Eye (tissue), 1 donor: ENCODE measurements at places on chromosomes 1 and 21.

DNA sequence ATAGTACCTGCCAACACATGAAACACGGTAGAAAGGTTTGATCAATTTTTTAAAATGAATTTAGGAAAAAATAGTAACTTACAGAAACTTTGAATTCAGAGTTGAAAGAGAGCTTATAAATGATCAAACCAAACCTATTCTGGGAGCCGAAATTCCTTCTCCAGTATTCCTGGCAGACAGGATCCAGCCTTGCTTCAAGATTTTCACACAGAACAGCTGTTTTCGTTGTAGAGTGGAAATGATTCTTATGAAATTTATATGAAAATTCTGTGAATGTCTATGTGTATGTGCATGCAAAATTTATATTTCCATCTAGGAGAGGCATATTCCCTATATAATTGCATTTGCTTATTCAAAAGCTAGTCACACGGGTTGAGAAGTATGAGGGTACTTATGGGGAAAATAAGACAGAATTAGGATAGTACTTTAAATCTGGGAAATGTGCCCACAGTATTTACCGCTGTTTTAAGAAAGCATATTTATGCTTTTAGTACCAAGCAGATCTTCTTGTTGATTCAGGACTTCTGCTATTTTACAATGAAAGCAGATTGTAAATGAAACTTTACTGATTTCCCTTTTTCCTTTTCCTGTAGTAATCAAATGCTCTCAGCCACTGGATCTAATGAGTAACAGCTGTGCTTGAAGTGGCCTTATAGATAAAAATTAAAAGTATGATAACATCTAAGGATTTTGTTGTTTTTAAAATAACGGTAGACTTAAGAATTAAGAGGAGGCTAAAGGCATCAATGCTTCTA, 30.4 kb downstream of the PRRX1 start:
- DNase-seq, result no peak

GRCh38 chr1:98565951-98566350, 95.6 kb upstream of the SNX7 start:
- DNase-seq, result no peak

GRCh38 chr1:6200188-6200809, 904 bp upstream of the RPL22 start:
- DNase-seq, result no peak

- no peak for DNase-seq
Observed at GRCh38 chr1:227335242-227336020, 17.1 kb upstream of the CDC42BPA start.

DNA sequence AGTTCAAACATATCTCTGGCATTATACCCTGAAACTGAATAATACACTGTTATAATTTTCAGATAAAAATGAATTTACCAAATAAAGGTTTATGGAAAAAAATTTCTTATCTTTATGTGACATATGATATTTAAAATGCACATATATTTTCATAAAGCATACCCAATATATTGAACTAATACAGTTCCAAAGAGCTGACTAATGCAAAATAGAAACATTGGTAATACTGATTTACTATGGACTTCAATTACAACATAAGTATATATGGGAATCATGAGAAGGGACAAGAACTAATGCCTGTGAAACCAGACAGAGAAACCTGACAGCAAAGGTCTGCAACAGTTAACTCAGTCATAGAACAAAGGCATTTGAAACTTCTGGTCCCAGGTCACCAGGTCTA, 153.5 kb downstream of the DENND1B start:
- no peak for DNase-seq

GRCh38 chr1:119374208-119374874, 5.8 kb downstream of the HAO2 start:
- DNase-seq, result no peak

GRCh38 chr1:207870306-207871031, 40.5 kb downstream of the CD34 start:
- no peak for DNase-seq

- DNase-seq, result no peak
Observed at GRCh38 chr1:29362764-29363163, 126.4 kb downstream of the PTPRU start.

DNA sequence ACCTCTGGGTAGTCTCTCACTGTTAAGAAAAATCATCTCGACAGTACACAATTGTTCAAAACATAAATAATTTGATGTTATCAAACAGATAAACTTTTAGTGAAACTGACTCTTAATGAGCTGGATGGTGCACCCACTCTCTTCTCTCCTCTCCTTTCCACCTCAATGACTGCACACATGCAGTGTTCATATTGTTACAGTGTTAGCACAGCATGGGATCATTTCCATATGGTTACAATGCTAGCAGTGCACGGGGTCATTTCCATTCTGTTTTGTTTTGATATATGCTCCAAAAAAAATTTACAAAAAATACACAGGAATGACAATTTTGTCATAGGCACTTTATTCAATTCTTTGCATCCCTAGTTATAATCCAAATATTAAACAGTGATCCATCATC, 26.4 kb upstream of the RNF187 start:
- DNase-seq, result peak; percentile 51

DNA sequence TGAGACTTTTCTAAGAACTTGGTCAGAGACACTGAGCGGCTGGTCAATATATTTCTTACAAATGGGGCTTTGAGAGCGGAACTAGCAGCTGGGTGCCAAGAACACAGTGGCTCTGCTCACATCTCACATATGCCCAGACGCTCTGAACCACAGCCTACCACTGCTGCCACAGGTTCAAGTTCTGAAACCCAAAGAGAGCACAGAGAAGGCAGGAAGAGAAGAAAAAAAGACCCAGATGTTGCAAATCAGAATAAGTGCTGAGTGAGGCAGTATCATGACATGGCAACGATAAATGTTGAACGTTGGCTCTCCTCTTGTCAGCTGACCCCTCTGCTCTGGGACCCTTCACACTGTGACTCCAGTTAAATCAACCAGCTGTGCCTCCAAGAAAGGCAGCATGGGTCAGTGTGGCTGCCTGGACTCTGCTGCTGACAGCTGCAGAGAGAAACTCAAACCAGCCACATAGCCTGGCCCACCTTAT, 26.4 kb downstream of the HIVEP3 start:
- no peak for DNase-seq

DNA sequence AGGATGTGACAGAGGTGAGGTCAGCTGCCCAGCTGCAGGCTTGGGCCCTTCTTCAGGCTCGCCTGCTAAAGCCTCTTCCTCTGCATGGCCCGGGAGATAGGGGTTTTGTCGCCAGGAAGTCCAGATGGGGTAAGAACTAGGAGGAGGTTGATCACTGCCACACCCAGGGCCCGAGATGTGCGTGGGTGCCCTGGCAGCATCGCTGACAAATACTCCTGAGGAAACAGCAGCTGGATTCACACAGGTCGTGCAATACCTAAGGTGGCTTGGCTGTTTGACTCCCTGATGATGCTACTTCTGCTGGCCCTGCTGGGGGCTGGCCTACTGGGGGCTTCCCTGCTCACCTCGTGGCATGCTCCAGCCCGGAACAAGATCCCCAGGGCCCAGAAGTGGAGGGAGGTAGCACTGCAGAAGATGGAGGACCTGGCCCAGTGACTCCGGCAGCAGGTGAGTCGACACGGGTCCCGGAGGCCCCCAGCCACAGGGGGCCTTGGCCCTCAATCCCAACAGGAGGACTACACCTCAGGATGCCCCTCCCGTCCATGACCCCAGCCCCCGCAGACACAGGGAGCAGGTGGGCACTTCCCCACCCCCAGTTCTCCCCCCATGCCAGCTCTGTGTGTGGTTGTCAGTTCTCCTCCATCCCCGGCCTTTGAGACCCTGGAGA, 29.6 kb downstream of the FAAH start:
- no peak for DNase-seq

DNA sequence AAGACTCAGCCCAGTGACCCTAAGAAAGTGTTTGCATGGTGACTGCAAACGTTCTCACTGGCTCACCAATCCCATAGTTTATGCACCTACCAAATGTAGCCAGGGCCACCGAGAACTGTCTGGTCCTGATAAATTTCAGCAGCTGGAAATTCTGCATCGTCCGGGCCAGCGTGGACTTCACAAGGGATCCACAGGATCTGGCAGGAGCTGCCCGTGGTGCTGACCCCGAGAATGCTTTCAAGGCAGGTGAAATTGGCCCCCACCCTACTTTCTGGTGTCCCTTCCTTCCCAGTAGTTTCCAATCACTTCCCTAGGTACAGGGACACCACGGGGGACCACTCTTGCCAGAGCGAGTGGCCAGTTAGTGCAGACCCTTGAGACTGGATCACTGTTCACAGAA, 26.2 kb downstream of the UBASH3A start:
- no peak for DNase-seq

- DNase-seq, result peak; percentile 91
Observed at GRCh38 chr1:109498161-109498801, 4.4 kb downstream of the CYB561D1 start.

GRCh38 chr1:235999259-235999925, 65.5 kb downstream of the NID1 start:
- no peak for DNase-seq

- DNase-seq, result no peak
Observed at GRCh38 chr1:193013005-193013404, 46.2 kb downstream of the UCHL5 start.

DNA sequence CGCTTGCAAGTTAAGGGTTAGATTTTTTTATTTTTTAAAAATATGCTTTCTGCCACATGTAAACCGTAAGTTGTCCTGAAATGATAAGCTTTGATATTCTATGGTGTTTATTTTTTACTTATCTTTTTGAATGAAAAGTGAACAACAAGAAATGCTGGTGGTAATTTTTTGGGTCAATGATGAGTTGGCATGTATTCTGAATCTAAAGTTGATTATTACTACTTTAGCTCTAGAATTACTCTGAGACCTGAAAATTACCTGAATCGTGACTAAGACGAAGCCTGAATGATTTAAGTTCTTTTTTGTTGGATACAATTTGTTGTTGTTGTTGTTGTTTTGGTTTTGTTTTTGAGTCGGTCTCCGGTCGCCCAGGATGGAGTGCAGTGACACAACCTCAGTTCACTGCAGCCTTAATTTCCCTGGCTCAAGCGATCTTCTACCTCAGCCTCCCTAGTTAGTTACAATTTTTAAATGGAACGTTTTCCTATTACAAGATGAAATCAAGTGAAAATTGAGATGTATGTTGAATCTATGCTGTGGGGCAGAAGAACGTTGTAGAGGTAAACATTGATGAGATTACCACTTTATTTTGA, 941 bp downstream of the RABGGTB start:
- DNase-seq, result no peak

DNA sequence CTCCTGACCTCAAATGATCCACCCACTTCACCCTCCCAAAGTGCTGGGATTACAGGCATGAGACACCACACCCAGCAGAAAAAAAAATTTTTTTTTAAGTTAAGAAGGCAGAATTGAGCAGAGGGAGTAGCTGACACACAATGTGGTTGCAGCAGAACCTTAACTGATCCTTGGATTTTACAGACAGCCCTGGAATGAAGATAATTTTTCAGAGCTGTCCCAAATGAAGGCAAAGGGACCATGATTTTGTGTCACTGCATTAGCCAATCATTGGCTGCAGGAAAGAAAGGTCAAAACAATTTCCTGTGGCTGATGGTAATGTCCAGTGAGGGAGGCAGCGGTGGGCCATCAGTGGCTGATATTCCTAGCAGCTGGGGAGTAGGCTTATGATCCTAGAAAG, 19.3 kb upstream of the AQP10 start:
- no peak for DNase-seq

DNA sequence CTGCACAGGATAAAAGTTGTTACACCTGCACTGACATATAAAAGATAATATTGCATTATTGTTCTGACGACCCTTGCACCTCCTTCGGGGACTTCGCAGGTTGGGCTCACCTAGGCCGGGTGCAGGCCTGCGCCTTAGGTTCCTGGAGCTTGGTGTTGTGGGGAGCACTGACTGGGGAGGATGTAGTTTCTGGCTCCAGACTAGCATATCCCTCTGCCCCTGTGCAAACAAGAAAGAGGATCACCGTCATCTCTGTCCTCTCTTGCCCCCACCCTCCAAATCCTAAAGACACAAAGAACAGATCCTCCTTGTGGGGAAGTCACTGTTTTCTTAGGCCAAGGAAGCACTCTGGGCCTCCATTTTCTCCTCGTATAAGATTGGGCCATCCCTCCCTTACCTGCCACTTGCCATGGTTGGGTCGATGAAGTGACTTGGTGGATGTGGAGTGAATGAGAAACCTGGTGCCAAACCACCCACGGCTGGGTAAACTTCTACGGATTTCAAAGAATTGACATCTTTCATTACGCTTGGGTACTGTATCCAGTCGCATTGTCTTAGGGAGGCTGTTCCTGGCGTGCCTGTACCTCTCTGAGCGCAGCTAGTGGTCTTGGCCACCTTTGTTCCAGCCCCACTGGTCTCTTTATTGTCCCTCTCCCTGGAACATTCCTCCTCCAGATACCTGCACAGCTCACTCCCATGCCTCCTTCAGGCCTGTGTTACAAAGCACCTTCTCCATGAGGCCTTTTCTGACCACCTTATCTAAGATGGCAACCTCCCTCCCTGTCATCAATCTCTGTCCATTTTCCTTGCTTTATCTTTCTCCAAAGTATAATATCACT, 34.4 kb upstream of the PKP1 start:
- no peak for DNase-seq

- peak; percentile 46 for DNase-seq
Observed at GRCh38 chr1:29632806-29633615, 396.7 kb downstream of the PTPRU start.

DNA sequence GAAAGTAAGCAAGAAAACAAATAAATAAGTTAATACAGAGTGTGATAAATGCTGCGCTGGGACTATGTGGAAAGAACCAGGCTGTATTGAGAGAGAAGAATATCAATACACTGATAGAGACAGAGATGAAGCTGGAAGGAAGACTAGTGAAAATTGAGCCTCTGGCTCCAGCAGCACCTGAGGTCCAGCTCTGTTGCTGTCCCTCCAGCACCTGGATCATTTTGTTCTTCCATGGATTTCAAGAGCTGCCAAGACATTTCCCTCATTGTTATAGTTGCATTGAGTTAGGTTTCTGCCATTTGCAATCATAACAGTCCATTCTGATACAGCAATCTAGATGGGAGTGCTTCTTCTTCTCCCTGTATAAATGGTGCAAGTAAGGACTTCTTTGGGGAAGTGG, 242.7 kb upstream of the FGGY start:
- DNase-seq, result no peak

GRCh38 chr1:205443585-205444299, 12.1 kb downstream of the BLACAT1 start:
- DNase-seq, result no peak

GRCh38 chr1:110218137-110218536, 8.0 kb downstream of the KCNC4 start:
- no peak for DNase-seq

GRCh38 chr1:99279525-99279924, 15.2 kb downstream of the PLPPR4 start:
- peak; percentile 72 for DNase-seq

DNA sequence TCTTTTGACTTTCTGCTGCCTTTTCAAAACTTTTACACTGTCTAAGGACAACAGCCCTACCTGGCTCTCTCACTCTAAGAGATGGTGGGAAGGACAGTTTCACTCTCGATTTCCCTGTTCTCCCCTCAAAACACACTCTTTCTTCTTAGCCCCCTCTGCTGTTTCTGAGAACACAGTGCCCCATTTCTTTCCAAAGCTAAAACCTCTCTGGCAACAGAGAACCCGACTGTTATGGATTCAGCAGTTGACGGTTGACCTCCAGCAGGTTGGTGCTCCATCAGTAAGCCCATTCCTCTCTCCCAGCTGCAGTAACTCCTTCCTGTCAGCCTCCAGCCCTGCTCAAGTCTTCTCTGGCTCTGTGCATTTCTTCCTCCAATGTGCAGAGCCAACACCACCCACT, 88.2 kb upstream of the ABCD3 start:
- peak; percentile 10 for DNase-seq

- DNase-seq, result peak; percentile 79
Observed at GRCh38 chr1:208093754-208094719, 150.1 kb downstream of the PLXNA2 start.
